Dorsolateral prefrontal cortex (tissue), 122 donors: ENCODE measurements at places on chromosomes 1 and 21. TPM values are rescaled to one million over a fixed set of nuclear protein-coding genes. Genes with fewer than 3 reads are reported as not detected.
A peak's percentile ranks its signal among the peaks of the same experiment; 100 is the strongest.

Gene GUCA2A
- total RNA-seq: not detected

Gene BTG2
- 35.8 TPM for total RNA-seq

Gene THEM5
- not detected for total RNA-seq

Gene MAGI3
- total RNA-seq: 36.4 TPM

Gene CELA3B
- total RNA-seq: not detected

- no peak for DNase-seq
Measured at GRCh38 chr1:22498463-22498862, 46.8 kb downstream of the ZBTB40 start.

- DNase-seq: no peak
Measured at GRCh38 chr1:84632137-84632536, 57.9 kb upstream of the CTBS start.

DNA sequence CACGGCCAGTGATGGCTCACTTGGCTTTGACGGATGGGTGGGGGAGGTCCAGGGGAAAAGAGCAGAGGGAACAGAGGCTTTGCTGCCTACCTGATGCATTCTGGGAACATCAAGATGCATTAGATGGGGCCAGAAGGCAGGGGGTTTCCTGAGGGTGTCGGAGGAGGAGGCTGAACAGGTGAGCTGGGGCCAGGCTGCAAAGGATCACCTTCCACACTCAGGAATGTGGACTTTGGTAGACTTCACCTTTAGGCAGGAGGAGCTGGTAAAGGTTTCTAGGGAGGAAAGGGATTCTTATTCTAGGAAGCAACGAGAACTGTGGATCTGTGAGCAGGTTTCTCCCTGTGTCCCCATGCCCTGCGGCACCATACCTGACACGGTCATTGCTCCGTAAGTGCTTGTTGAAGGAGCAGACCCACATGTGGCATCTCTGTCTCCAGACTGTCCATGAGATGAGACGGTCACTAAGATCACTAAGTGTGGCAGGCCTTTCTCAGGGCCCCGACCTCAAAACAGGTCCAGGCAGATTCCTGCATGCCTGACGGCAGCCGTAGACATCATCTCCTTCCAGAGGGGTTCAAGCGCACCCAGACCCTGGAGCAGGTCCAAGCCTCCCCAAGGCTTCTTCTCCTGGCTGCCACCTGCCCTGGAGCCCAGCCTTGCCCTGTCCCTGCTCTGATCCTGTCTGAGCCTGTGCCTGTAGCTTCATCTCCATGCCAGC is 89.1 kb upstream of the SLC25A33 start:
- no peak for DNase-seq

DNA sequence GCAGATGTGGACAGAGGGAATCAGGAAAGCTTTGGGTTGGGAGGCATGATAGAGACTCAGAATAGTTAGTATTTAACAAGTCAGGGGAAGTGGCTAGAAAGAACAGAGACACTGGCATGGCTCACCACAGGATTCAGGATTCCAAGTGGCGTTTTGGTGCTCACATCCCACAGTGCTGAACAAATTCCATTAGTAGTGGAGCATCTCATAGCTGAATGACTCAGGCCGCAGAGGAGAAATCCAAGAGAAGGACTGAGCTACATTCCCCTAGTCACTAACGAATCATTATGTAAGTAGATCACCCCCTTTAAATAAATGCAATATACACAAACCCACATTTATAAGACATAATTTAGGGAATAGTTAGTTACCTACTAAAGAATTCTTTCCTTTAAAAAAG is 5.0 kb upstream of the KCNJ9 start:
- DNase-seq: no peak

DNA sequence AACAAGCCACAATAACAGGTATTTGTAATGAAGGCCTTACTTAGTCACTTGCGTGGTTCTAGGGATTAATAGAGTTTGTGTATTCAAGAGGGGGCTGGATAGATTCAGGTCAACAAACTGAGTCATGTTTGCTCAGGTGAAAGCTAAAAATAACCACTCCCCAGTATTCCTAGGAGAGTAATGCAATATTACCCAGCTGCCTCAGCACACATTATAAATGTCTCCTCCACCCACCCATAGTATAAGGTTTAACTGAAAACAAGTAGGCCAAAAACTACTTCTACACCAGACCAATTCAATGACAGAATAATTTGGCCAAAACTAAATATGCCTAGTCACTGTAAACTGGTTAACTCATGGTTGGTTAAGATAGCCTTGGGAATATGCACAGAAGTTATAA is 34.4 kb downstream of the WLS start:
- DNase-seq: no peak

- DNase-seq: peak; percentile 22
Measured at GRCh38 chr1:157496121-157496526, 56.2 kb downstream of the FCRL5 start.

DNA sequence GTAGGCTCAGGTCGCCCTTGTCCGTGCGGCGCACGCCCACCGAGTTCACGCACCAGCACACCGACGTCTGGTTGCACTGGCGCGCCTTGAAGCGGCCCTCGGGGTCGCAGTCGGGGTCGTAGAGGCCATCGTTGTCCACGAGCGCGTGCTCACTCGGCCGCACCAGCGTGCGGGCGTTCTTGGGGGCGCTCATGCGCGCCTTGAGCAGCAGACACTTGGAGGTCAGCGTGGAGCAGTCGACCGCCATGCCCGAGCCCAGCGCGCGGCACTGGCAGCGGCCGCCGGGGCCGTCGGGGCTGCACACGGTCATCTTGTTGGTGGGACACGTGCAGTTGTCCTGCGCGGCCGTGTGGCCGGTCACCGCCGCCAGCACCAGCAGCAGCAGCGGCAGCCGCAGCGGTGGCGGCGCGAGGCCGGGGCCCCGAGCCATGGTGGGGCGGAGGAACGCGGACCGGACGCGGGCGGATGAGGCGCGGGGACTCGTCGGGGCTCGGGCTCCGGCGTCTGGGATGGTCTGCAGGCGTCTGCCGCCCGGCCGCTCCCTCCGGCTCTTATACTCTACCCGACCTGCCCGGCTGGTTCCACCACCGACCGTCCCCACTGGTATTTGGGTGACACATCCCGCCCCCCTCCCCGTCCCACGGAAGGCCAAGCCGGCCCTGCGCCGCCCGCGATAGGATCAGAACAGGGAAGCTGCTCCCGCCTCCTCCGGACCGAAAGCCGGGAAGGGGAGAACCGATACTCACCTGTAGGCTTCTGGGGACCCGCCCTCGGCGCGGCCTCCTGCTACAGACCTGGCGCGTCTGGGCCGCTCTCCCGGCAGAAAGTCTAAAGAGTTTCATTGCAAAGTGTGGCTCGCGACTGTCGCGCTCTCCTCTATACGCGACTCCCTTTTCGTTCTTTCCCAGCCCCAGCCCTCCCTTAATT is at the start of gene TACSTD2:
TACSTD2 (minus strand) TSS at position 526 of the 927 bp plus-strand sequence; CDS start at position 430, 96 bp downstream.
- no peak for DNase-seq

- DNase-seq: no peak
Measured at GRCh38 chr1:6294080-6294889, 33.4 kb upstream of the GPR153 start.

DNA sequence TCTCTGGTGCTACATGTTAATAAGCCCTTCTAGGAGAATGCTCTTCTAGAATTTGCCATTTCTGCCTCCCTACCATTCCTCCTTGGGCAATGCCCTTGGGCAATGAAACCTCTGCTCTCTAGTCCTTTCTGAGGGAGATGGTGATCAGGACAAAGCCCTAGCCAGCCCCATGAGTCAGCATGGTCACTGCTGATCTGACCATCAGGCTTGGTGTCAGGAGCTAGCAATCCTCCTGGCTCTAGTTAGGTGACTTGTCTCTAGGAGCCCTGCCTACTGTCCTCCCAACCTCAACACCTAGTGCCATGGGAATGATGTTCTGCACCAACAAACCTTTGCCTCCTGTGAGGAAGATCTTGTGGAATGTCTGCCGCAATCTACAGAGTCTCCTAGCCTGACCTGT is 89.8 kb downstream of the NMNAT2 start:
- no peak for DNase-seq

DNA sequence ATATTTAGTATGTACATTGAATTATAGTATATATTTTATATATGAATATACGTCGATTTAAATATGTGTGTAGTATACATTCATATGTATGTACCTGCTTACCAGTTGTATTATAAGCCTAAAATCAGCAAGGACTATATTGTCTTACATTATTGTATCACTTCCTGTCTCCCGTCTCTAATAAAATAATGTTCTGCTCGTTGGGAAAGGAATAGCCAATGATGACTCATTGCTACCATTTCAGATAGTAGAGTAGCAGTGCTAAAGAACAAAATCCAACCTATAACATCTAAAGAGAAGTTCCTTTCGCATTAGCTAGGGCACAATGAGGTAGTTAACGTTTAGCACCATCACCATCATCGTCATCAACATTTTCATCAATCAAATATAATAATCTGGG is 39.9 kb upstream of the SMYD2 start:
- no peak for DNase-seq

GRCh38 chr1:69671363-69672010 is 103.8 kb downstream of the LRRC7 start:
- peak; percentile 21 for DNase-seq

GRCh38 chr1:8154621-8155052 is 128.5 kb upstream of the ERRFI1 start:
- DNase-seq: no peak
